ENCODE measurements at places on chromosomes 5 and 9.

GRCh38 chr9:137371946-137372651 is 50.9 kb downstream of the EXD3 start:
- ATAC-seq, result no peak

DNA sequence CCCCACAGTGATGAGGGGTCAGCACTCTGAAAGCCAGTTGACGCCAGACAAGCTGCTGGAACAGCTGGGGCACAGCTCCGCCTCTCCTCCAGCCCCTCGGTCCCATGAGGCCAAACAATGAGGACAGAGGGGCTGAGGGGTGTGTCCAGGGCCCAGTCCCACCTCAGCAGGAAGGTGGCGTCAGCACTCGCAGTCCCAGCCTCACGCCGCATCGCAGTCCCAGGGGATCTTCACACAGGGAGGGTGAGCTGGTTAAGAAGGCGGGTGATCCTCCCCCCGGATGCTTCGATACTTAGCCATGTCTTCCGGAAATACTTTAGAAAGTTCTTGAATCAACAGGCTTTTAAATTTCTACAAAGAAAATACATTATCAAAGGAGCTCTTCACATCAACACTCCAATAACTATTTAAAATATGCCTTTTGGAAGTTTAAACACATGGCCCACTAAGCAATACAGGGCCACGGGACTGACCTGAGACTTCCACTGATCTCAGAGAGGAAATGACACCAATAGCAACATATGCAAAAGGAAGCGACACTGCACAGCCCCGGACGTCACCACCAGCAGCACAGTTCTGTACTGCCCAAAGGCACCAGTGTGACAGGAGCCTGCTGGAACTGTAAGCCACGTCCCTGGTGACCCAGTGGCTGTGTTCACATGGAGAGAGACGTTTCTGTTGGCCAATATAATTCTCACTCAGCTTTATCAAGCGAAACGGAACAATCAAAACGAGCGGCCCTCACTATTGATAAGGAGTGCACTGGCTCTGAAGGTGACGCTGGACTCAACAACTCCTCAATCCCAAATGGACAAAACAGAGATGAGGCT is 5.9 kb downstream of the MED10 start:
- ATAC-seq, result no peak

DNA sequence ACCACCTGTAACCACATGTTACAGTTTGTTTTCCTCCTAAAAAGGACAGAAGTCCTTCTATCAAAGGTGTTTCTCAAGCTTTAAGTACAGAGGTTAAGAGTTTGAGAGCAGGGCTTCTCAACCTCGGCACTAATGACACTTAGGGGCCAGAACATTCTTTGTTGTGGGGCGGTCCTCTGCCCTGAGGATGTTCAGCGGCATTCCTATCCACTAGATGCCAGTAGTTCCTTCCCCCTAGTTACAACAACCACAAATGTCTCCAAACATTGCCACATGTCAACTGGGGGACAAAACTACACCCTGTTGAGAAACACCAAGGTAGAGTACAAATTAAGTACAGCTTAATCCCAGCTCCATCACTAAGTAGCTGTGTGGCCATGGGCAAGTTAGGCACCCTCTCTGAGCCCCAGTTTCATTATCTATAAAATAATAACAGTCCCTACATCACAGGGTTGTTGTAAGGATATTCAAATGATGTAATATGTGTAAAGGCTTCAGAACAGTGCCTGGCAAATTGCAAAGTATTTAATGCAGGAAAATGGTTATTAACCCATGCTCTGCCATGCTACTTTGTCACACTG is 44.6 kb downstream of the PIP5K1B start:
- no peak for ATAC-seq

DNA sequence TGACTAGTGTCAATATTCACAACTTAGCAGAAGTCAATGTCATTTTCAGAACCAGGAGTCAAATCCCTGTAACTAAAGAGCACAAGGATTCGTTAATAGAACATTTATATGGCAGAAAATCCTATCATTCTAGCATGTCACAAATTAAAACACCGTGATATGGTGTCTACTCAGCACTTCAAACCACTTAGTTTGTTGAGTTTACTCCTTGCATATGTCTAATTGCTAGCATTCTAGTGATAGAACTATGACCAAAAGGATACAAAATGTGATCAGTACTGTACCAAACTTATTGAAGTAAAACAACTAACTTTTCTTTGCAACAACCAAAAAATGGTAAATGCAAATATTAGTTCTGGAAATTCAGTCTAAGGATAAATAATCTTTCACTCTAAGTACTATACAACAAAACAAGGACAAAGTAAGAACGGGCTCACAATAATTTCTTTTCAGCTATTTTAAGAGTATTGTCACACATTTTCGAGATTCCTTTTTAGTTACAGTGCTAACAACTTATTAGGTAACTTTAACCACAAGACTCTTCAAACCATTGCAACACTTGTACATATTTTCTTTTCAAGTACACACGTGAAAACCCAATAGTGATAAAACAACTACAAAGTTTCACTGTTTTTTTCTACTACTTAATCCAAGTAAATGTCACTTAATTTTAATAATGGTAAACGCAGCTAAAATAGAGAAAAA is 845.2 kb upstream of the CDH10 start:
- no peak for ATAC-seq

DNA sequence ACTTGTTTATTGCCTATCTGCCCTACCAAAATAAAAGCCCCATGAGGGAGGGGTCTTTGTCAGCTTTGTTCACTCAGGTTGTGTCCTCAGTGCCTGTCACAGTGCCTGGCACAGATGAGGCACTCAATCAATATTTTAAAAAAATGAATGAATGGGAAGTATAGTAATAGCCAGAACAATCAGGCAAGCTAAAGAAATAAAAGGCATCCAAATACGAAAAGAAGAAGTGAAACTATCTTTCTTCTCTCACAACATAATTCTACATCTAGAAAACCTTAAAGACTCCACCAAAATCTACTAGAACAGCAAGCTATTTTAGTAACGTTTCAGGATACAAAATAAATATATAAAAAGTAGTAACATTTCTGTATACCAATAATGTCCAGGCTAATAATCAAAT is 37.8 kb upstream of the C5orf63 start:
- no peak for ATAC-seq

GRCh38 chr9:87389936-87390335 is 107.7 kb upstream of the DAPK1 start:
- no peak for ATAC-seq

- no peak for ATAC-seq
Measured at GRCh38 chr9:118577121-118577520, 792.1 kb downstream of the BRINP1 start.

GRCh38 chr9:242461-243080 is 27.9 kb downstream of the DOCK8 start:
- no peak for ATAC-seq

DNA sequence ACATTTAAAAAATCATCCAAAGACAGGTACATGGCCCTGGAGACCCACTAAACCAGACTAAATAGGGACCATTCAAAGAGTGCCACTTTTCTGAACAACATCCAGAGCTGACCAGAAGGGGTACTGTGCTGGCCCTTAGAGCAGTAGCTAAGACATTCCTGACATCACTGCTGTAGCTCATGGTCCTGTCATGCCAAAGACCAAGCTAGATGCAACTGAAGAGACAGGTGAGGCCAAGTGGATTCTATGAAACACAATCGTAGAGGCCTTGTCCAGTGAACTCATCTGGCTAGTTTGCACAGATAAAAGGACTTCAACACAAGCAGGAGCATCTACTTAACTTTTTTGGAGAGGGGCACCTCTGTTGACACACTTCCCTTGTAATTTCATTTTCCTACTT is 43.3 kb downstream of the G3BP1 start:
- ATAC-seq, result no peak

- no peak for ATAC-seq
Measured at GRCh38 chr5:173868096-173868880, 19.9 kb upstream of the CPEB4 start.

DNA sequence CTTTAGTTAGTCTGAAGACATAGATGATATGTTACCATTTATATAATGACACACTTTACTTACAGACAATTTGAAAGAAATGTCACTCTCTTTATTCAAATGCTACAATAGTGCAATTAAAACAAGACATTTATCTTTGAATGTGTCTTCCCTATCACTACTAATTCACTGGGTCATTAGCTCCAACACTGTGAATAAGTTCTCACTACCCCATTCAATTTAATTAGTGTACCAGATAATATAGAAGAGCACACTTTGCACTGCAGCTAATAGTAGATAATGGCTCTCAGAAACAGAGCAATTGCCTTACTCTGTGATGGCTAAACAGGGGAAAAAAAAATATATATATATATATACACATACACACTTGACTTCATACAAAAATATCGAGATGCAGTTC is 497.0 kb downstream of the DTWD2 start:
- no peak for ATAC-seq

GRCh38 chr9:131091352-131091992 is 4.9 kb upstream of the AIF1L start:
- no peak for ATAC-seq

- ATAC-seq, result no peak
Measured at GRCh38 chr5:39176759-39177630, 42.4 kb downstream of the FYB1 start.

GRCh38 chr5:8156706-8157105 is 287.8 kb downstream of the MTRR start:
- ATAC-seq, result no peak

DNA sequence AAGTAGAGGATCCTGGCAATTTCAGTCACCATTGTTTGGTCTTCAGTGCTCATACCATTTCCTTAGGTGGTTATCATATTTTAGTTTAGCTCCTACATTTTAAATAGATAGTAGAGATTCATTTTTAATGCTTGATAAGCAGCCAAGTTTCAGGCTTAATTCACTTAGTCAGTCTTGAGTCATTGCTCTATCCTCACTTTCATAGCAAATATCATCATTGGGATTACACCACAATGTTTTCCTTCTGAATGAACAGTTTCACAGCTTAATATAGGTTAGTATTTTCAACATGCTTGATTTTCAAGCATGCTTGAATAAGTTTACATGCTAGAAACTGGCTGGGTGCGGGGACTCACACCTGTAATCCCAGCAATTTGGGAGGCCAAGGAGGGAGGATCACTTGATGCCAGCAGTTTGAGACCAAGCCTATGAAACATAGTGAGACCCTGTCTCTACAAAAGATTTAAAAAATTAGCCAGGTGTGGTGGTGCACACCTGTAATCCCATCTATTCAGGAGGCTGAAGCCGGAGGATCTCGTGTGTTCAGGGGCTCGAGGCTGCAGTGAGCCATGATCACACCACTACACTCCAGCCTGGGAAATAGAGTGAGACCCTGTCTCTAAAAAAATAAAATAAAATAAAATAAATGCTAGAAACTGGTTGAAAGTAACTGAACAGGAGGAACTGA is 339.9 kb downstream of the ADGRV1 start:
- no peak for ATAC-seq

- no peak for ATAC-seq
Measured at GRCh38 chr5:33807771-33808170, 84.0 kb downstream of the ADAMTS12 start.

DNA sequence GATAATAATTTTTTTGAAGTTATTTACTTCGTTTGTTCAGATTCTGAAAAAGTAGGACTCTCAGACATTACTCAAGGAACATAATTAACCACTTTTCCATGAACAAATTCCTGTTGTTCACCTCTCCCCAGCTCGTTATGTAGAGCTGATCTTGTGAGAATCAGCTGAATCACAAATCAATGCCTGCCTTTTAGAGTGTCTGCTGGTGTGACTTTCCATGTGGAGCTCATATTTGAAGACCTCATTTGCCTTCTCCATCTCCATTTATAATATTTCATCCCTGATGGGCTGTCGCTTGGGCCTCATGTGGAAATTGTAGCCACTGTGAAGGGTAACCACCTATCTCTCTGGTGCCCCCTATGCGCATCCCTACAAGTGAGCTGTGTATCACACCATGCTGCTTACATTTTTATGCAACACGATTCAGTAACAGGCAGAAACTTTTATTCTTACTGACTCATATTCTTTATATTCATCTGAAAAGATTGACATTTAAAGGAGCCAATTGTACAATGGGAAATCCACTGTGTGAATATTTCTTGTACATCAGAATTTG is 111.3 kb downstream of the STK32A start:
- no peak for ATAC-seq

GRCh38 chr5:177005619-177006264 is 837 bp downstream of the UIMC1 start:
- peak; percentile 53 for ATAC-seq

DNA sequence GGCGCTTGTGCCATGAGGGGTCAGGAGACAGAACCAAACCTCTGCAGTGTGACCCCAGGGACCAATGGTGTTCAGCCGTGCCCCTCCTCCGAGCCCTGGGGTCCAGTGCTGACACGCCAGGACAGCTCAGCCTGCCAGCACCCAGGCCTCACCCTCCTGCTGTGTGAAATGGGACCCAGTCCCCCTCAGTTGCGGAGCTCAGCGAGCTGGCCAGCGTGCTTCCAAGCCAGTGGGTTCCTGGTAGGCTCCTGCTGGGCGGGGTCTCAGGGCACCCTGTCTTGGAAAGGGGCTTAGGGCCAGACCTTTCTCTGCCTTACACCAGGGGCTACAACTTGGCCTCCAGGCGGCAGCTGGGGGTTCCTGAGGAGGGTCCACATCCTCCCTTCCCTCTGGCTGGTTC is 4.4 kb downstream of the RNF44 start:
- ATAC-seq, result no peak

All from motor neuron (in vitro differentiated cells).